Activated CD8-positive, alpha-beta memory T cell treated with anti-CD3 and anti-CD28 coated beads for 24 hours (primary cell): ENCODE measurements at places on chromosomes 7 and 10.

GRCh38 chr7:36943591-36944435 lies 219.5 kb upstream of the AOAH start:
- DNase-seq, result no peak

DNA sequence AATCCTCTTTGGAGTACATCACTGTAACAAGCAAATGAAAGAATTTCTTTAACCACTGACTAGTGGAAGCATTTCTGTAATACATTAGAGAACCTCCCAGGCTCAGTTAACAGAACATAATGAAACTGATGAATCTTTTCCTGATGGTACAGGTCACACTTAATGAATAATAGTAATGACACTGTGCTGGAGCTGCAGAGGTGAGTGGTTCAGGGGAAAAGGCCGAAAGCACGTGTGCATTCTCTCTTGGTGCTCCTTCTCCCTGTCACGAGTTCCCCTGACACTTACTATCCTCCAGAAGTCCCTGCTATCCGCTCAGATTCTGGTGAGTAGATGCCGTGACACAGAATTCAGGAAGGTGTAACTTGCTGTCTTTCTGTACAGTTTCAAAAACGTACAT lies 8.0 kb downstream of the HIPK2 start:
- DNase-seq, result no peak

- DNase-seq, result no peak
These were observed 84.7 kb downstream of the MMRN2 start for GRCh38 chr10:86872757-86873156.

- DNase-seq, result no peak
These were observed 40.4 kb downstream of the PROSER2 start for GRCh38 chr10:11863353-11864109.

DNA sequence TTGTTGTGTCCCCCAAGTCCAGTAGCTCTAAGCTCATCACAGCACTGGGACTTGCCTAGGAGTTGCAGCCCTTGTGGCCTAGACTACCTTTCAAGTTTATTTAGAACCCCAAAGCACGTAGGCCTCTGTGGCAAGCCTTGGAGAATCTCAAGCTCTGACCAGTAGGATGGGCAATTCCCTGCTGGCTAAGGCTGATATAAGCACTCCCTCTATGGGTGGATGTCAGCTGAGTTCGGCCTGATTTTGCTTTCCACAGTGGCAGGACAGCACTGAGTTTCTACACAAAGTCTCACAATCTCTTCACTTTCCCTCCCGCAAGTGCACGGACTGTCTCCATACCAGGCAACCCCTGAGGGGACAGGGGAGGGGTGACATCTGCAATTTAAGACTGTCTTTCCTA lies 886.4 kb upstream of the LRRN3 start:
- DNase-seq, result no peak

DNA sequence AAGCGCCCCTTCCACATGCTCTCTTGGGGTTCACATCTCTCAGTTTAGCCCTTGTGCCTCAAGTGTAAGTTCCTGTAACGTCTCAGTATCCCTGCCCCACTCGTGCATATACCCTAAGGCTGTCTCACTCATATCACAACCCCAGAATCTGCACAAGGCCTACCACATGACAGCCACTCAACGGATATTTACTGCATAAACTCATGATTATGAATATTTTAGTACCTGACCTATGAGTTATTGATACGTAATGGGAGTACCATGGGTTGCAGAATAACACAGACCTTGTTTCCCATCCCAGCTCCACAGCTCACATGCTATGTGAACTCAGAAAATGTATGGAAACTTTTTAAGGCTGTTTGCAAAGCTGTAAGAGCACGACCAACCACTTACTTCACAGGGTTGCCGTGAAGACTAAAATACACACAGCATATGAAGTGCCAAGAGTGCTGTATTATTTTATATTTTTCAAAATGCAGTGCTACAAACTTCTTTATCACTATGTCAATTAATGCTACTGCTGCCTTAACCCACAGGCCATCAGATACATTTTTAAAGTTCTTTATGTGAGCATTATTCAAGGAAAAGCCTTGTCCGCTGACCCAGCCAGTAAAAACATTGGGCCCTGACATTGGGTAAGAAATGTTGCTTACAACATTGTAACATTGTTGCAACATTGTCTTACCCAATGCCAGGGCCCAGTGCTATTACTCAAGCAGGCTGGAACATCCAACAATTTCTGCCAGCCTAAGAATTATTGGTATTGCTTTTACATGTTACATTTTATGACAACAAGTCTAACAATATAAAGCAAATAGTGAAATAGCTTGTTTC lies 97.2 kb downstream of the JAZF1 start:
- no peak for DNase-seq

DNA sequence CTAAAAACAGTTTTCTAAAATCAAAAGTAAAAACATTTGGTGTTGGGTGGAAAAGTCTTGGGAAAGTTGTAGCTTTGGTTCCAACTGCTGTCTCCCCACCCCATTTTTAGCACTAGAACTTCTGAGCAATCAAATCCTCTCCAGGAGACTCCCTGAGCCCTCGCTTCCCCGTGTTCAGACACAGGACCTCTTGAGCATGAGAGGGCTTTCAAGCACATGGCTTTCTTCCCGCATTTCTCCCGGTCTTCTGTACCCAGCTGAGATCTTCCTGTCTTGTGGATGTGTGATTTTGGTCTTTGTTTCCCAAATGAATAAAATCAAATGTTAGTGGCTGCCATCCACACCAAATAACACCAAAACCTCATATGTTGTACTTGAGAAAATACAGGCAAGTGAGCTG lies 5.0 kb downstream of the CXCL12 start:
- DNase-seq, result no peak

- no peak for DNase-seq
These were observed 307.8 kb downstream of the REEP3 start for GRCh38 chr10:63829020-63829419.

DNA sequence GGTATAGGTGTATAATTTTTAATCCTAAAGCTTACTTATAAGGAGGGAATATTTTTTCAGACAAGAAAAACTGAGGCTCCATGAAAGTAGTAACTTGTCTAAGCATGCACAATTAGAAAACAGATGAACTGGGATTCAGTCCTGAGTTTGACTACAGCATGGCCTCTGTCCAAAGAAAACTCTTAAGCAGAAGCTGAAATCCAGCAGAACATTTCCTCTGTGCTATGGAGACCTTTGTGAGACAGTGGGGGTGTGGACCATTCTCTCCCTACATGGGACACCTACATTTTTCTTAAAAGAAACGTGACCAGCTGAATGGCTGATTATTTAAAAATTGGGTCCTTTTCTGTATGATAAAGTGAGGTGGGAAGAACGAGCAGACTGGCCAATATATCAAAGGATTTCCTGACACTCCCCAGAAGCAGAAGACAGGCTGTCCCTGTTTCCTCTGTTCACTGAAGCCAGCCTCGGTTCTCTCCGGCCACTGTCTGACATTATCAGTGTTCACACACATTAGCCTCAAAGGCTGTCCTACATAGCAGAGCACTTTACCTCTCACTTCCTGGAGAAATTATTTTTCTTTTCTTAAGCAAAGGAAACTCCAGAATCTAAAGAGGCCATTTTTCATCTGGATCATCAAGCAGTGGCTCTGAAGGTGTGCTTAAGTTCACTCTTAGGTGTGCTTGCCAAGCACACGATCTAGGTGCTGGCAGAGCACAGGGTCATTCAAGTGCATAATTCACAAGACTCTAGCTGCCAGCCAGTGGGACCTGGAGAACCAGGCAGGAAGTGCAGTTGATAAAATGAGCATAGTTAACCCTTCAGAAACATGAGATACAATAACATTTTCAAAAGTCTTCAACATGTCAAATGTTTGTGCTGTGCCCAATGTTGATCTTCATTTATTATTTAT lies 40.4 kb upstream of the KIAA1217 start:
- DNase-seq, result no peak
